K562 (cell line): ENCODE measurements at places on chromosomes 4 and X. TPM values are rescaled to one million over a fixed set of nuclear protein-coding genes. Genes with fewer than 3 reads are reported as not detected.
A peak's percentile ranks its signal among the peaks of the same experiment; 100 is the strongest.

GRCh38 chrX:8025705-8026104 is 98.5 kb upstream of the PNPLA4 start:
- H3K27ac ChIP-seq: no peak overlapping the region
- no peaks in the 10 kb centered on the region for H3K4me1 ChIP-seq
- DNase-seq: no peak
- no peaks in the 10 kb centered on the region for H3K36me3 ChIP-seq
- H3K27me3 ChIP-seq: no peaks in the 10 kb centered on the region
- no peak overlapping the region for H3K4me3 ChIP-seq

DNA sequence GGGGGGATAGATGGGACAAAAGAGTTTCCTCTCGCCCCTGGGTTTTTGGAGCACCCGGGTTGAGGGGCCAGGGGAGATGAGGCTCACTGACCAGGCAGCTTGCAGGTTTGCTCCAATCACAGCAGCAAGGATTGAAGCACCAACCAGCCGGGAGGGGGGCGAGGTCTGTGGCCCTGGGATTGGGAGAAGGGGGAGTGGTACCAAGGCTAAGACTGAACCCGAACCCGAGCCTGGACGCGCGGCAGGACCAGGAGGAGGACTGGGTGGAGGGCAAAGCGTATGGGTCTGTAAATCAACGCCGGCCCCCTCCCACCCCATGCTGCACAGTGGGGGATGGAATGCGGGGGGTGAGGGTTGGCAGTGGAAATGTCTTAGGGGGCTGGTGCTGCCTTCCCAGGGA is 3.5 kb downstream of the SOX3 start:
- H3K27me3 ChIP-seq: no peaks in the 10 kb centered on the region
- no peak overlapping the region for H3K4me3 ChIP-seq
- no peak for DNase-seq
- no peaks in the 10 kb centered on the region; the same call in 1 of the 2 replicates for H3K4me1 ChIP-seq

DNA sequence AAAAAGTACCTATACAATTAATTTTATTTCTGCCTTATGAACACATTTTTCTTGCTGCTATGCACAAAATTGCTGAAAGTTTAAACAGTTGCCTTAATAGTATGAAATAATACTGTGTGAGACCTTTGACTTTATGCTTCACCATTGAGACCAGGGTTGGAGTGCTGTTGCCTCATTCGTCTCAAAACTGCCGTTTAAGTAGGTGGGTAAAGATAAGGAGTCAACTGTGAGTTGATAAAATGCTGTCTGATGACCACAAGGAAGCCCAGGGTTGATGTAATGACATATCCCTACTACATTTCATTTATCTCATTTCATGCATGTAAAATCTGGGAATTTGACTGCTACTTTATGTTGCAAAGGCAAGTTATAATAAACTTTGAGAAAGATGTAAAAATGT is 23.4 kb downstream of the STK26 start:
- no peak overlapping the region for H3K4me3 ChIP-seq
- peaks cover 8% of the 10 kb centered on the region; the same call in 1 of the 3 replicates for H3K36me3 ChIP-seq
- peak overlapping the region; percentile 61; the same call in 1 of the 3 replicates for H3K27ac ChIP-seq
- H3K27me3 ChIP-seq: no peaks in the 10 kb centered on the region
- peaks cover 17% of the 10 kb centered on the region for H3K4me1 ChIP-seq
- peak; percentile 33 for DNase-seq

DNA sequence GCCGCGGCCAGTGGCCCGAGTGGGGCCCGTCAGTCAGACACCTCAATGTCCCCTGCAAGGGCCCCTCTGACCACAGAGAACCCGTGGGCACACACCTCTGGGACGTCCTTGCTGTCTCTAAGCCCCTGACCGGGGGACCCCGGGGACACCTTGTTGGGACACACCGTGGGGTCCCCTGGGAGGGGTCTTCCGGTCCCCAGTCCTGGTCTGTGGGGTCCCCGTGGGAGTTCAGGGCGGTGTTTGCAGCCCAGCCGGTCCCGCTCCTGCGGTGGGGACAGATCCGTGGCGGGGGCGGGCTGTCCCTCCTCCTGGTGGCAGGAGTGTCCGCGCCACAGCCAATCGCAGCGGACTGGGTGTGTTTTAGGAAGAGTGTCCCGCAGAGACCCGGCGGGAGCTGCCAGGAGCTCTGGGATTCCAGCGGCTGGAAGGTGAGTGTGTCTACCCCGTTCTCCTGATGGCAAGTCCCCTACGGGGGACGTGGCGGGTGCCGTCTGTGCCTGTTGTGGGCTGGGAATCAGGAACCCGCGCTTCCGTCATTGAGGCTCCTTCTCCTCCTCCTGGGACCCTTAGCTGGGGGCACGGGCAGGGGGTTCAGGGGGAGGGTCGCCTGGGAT is 5.1 kb upstream of the PLCXD1 start:
- peak; percentile 58 for DNase-seq
- no peaks in the 10 kb centered on the region for H3K27me3 ChIP-seq
- no peaks in the 10 kb centered on the region for H3K36me3 ChIP-seq
- H3K27ac ChIP-seq: peak overlapping the region; percentile 48; the same call in 2 of the 3 replicates

Gene TLL1
- not detected in 2 replicates for total RNA-seq

Gene BTC
- total RNA-seq: not detected in 2 replicates

- no peaks in the 10 kb centered on the region for H3K36me3 ChIP-seq
- H3K27me3 ChIP-seq: no peaks in the 10 kb centered on the region
- no peaks in the 10 kb centered on the region for H3K4me1 ChIP-seq
- no peak for DNase-seq
- no peak overlapping the region for H3K4me3 ChIP-seq
These were observed 573.6 kb downstream of the PPP4R3C start for GRCh38 chrX:26889574-26889973.

- DNase-seq: no peak
- no peaks in the 10 kb centered on the region for H3K27me3 ChIP-seq
- no peak overlapping the region for H3K4me3 ChIP-seq
- no peaks in the 10 kb centered on the region for H3K4me1 ChIP-seq
- H3K36me3 ChIP-seq: no peaks in the 10 kb centered on the region
These were observed 69.5 kb downstream of the APBB2 start for GRCh38 chr4:41144812-41145211.

GRCh38 chrX:11739776-11740175 is 18.3 kb upstream of the MSL3 start:
- no peaks in the 10 kb centered on the region for H3K4me1 ChIP-seq
- no peaks in the 10 kb centered on the region; the same call in 1 of the 2 replicates for H3K27me3 ChIP-seq

DNA sequence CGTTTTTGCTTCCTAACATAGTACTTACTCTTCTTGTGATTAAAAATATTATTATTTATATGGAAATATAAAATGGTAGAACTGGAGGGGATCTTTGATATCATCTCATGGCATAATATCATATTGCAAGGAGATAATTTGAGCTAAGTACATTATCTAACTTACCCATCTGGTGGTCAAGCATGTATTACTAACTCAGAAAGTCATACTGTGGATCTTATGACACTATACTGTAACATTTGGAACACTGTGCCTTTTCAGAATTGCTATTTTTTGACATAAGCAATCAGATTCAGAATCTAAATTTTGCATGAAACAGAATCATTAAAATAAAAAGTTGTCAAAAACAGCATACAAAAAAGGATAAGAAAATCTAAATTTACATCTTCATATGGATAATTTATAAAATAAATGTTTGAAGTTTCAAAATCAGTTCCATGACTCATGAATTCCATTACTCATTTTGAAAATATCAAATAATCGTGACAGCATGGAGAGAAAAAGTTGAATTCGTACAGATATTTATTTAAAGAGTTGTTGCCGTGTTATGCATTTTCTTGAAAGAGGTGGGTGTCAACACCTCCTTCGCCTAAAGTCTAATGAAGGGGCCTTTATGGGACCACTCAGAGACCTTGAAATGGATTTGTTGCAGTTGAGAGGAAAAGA is 928.1 kb downstream of the PDHA2 start:
- no peak for DNase-seq
- H3K4me3 ChIP-seq: no peak overlapping the region
- H3K36me3 ChIP-seq: no peaks in the 10 kb centered on the region
- no peak overlapping the region for H3K27ac ChIP-seq
